ENCODE measurements at places on chromosomes 16 and 17.

- DNase-seq = no peak
Measured at GRCh38 chr16:88022076-88023042, 71.1 kb downstream of the BANP start.

GRCh38 chr17:73875346-73875745 is 231.1 kb upstream of the SDK2 start:
- DNase-seq = no peak

DNA sequence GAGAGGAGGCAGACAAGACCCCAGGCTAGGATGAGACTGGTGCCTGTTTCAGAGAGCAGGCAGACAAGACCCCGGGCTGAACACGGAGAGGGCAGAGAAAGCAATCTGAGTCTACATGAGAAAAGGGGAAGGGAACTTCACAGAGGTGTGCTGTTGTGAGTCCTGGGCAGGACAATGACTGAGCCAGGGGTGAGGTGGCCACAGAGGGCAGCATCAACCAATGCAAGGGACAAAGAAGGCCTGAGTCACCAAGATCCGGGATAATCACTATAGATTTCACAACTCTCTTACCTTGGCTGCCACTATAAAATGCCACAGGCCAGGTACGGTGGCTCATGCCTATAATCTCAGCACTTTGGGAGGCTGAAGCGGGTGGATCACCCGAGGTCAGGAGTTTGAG is 89.0 kb downstream of the SLC39A11 start:
- no peak for DNase-seq

- no peak for DNase-seq
Measured at GRCh38 chr17:32504166-32504990, 17.6 kb downstream of the CDK5R1 start.

DNA sequence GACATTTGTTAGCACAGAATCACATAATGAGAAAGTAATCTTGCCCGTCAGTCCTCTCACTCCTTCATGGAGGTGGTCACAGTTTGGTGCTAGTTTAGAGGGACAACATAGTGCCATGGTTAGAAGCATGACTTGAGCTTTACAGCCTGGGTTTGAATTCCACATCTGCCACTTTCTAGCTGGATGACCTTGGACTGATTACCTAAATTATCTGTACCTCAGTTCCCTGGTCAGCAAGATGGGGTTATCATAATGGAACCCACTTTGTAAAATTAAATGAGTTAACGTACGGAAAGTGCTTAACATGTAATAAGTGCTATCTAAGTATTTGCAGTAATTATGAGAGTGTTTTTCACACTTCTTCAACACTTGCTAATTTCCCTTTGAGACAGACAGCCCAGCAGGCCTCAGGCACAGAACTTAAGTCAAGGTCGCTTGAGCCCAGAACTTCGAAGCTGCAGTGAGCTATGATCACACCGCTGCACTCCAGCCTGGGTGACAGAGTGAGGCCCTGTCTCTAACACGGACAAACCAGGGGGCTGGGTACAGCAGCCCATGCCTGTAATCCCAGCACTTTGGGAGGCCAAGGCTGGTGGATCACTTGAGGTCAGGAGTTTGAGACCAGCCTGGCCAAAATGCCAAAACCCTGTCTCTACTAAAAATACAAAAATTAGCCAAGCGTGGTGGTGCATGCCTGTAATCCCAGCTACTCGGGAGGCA is 7.1 kb downstream of the VWA3A start:
- no peak for DNase-seq

- DNase-seq = peak; percentile 93
Measured at GRCh38 chr17:2282297-2282873, 21.2 kb downstream of the SMG6 start.
